Epithelial cell of alveolus of lung (primary cell): ENCODE measurements at places on chromosomes 2 and 18. TPM values are rescaled to one million over a fixed set of nuclear protein-coding genes. Genes with fewer than 3 reads are reported as not detected.

Gene NAT8
- total RNA-seq = not detected in 2 replicates

Gene FOXD4L1
- under 0.01 and 0.16 TPM in 2 replicates for total RNA-seq

Gene TBR1
- total RNA-seq = under 0.01 and 0.32 TPM in 2 replicates

Gene ABCB11
- not detected in 2 replicates for total RNA-seq

Gene PLEKHA3
- 4.8 and 6.0 TPM in 2 replicates for total RNA-seq

Gene UPP2
- total RNA-seq = not detected in 2 replicates

Gene METAP1D
- total RNA-seq = 3.4 and 6.3 TPM in 2 replicates

Gene LINC00305
- total RNA-seq = not detected in 2 replicates

Gene DYSF
- total RNA-seq = 1.4 and 4.3 TPM in 2 replicates

Gene GULP1
- total RNA-seq = 15.8 and 64.2 TPM in 2 replicates

Gene RASGRP3
- 0.56 and 1.9 TPM in 2 replicates for total RNA-seq

Gene ARHGAP25
- 1.4 and 2.2 TPM in 2 replicates for total RNA-seq

Gene GALNT1
- 46.2 and 64.6 TPM in 2 replicates for total RNA-seq

Gene ADRA2B
- not detected in 2 replicates for total RNA-seq

Gene SULT1C4
- total RNA-seq = 2.1 and 3.1 TPM in 2 replicates

Gene KCNE4
- 5.0 and 13.6 TPM in 2 replicates for total RNA-seq

Gene KIAA2012
- total RNA-seq = not detected in 2 replicates

Gene SSB
- 63.9 and 110 TPM in 2 replicates for total RNA-seq

Gene PTPRN
- 22.6 and 64.0 TPM in 2 replicates for total RNA-seq

Gene CCDC93
- 6.5 and 7.5 TPM in 2 replicates for total RNA-seq

Gene ANKRD62
- not detected in 2 replicates for total RNA-seq

Gene EGR4
- not detected in 2 replicates for total RNA-seq

Gene UGP2
- total RNA-seq = 85.5 and 146 TPM in 2 replicates

Gene VPS54
- total RNA-seq = 14.6 and 14.9 TPM in 2 replicates

Gene IL1RN
- 0.13 TPM in 1 of 2 replicates, not detected in the other for total RNA-seq

Gene NEU4
- 0.08 TPM in 1 of 2 replicates, not detected in the other for total RNA-seq

Gene PPP1R1C
- 0.91 and 0.96 TPM in 2 replicates for total RNA-seq

Gene VWA3B
- total RNA-seq = not detected in 2 replicates

Gene MAP2
- total RNA-seq = 4.6 and 6.2 TPM in 2 replicates

Gene AQP12B
- not detected in 2 replicates for total RNA-seq
